KBM-7 (cell line): ENCODE measurements at places on chromosomes 5 and 9.

DNA sequence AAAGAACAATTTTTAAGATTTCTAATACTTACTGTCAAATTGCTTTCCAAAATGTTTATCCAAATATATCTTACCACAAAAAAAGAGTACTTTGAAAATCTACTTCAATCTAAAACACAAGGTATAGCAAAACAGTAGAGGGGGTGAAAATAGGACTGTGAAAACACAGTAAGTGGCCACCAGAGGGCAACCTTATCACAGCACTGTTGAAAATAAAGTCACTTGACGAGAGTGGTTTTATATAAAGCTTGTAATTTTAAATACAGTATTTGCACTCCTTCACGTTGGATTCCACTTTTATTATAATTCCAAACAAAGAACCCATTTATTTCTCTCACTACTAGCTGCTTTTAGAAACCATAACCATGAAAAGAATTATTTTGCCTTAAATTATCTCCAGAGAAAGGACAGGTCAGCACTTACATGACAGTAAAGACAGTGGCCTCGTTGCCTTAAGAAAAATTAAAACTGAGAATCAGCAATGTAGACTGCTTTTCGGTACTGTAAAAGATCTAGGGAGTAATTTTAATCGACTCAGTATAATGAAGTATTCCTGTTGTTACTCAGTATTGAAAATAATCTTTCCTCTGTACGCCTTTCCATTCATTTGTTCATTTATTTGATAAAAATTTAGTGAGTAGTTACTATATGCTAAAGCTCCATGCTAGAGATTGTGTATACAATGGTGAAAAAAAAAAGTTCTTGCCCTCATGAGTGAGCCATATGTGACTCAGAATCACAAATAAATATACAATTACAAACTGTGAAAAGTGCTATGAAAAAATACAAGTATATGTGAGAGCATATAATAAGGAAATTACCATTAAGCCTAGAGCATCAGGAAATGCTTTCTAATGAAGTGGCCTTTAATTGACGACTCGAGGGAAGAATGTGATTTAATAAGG is 40.0 kb upstream of the CDK5RAP2 start:
- DNase-seq = peak; percentile 85

DNA sequence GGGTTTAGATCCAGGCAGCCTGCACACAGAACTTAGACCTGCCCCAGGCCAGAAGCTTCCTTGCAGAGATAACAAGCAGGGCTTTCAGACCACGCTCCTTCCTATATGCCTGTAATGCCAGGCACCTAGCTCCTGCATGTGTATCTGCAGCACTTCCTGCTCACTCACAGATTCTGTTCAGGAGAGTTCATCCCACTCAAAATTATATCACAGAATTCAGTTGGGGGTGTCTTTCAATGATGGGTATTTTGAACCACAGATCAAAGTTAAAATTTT is 105.8 kb downstream of the SGCD start:
- no peak for DNase-seq

GRCh38 chr5:153598099-153598498 is 107.6 kb downstream of the GRIA1 start:
- no peak for DNase-seq

DNA sequence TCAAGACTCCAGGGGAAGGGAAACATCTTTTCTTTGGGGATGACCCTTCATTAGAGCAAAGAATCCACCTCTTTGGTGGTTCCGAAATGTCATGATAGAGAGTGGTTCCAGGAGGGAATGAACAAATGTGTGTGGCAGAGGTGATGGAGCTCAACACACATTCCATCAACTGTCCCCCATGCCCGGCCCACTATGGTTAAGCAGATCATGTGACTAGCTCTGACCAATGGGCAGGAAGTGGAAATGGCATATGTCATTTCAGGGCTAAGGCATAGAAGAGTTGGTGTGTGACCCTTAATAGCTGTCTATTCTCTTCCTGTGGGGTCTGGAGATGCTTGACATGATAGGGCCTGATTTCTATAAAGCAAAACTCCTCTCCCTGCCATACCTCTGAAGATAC is 194.6 kb downstream of the GAS1 start:
- DNase-seq = no peak

- no peak for DNase-seq
Measured at GRCh38 chr5:82129723-82130285, 148.3 kb downstream of the RPS23 start.

DNA sequence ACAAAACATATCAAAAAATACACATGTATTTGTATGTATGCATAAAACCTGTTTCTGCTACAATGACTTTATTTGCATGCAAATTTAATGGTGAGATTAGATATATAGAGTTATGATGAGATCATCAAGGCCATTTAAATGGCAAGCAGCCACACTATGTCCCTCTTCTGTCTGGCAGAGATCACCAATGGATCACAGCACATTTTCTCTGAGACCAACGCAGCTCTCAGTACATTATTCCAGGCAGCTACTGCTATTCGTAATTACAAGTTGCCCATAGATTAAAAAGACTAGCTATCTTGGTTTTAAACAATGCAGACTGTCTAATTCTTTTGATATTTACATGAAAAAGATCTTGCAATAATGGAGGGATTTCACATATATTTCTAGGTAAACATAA is 629.5 kb downstream of the PDE4D start:
- no peak for DNase-seq

DNA sequence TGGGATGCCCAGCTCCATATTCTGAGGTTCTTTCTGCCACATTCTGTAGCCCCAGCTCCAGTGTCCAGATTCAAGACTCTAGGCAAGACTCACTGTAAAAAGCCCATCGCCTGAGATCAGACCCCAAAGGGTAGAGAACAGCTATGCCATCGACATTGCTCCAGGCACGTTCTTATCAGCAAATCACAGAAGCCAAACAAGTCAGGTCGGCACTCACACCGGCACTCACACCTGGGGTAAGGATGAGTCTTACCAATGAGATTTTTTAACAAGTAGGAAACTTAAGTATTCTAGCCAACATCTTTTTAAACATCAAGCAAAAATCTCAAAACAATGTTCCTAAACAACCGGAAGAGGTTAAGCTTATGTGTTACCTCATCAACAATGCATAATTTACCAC is 2.4 kb downstream of the CDKN2AIPNL start:
- DNase-seq = no peak

GRCh38 chr5:95671826-95672225 is 11.0 kb downstream of the SPATA9 start:
- peak; percentile 39 for DNase-seq

DNA sequence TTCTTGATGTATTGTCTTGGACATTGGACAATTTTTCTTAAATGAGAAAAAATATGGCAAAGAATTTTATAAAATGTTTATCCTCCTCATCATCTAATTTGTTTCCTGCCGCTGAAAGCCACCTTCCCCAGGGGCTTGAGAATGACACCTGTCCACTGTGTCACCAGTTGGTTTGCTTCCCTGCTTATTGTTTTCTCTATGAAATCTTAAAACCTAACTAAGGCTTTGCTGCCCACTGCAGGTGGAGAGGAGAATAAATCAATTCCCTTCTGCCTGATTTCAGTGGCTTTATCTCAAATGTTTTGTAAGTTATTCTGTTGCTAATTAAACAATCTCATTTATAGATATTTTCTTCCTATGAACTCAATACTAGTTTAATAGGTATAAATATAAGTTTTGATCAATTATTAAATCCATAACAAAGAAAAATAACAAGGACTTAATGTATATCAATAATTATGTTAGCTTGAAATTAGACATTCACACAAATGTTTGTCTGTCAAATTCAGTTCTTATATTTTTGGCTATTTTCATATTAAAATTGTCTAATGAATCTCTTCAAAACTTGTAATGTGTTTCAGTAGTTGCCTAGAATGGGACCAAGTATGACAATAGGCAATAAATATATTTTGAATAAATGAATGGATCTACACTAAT is 822.5 kb downstream of the PTPRD start:
- peak; percentile 34 for DNase-seq

- no peak for DNase-seq
Measured at GRCh38 chr9:110129425-110129824, 78.5 kb downstream of the C9orf152 start.

- DNase-seq = no peak
Measured at GRCh38 chr5:9699681-9700080, 69.5 kb upstream of the TAS2R1 start.

DNA sequence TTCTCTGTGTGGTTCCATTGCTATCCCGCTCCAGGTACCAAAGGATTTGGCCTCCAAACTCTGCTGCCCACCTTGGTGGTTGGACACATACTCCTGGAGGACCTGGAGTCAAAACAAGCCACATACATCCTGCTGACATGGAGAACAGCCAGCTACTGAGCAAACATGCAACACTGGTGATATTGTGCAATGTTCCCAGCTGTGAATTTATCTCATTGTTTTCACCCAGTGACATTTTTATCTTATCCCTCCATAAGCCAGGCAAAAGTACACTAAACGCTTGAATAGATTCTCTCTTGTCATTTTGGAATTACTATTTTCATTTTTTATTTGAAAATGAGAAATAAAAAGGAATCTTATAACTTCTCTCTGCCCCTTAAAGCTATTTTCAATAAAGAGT is 11.1 kb upstream of the CTSL start:
- DNase-seq = peak; percentile 38

- DNase-seq = no peak
Measured at GRCh38 chr9:134505032-134505431, 136.6 kb upstream of the COL5A1 start.

DNA sequence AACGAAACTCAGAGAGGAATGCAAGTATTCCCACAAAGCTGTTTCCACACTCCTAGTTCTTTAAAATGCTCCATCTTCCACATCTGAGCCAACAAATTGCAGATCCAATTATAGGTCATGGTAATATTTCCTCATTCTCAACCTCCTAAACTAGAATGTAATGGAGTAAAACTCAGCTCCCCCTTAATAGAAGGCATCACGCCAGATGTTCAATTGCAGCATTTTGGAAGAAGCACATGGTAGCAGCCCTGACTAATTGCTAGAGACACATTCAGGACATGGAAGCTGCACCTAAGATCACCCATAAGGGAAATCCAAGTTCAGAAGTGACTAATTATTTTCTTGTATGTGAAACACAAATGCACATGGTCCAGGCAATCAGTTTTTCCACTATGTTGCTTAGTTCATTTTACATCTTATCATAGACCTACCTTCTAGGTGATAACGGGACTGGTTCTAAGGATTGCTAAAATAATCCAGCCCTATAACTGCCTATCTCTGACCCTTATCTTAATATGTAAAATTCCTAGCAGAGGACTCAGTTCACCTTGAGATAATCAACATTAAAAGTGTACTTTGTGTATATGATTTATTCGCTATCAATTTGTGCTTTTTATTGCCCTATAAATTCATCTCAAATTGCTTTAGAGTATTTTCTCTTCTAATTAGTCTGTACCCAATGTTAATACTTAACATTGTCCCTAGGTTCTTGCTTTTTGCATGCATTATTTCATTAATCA is 75.1 kb downstream of the GABRB2 start:
- no peak for DNase-seq

- DNase-seq = no peak
Measured at GRCh38 chr9:114494776-114495569, 10.3 kb downstream of the WHRN start.

GRCh38 chr9:127912882-127913281 is 4.0 kb downstream of the ST6GALNAC4 start:
- DNase-seq = no peak

GRCh38 chr9:19174127-19174912 is 47.0 kb upstream of the PLIN2 start:
- peak; percentile 69 for DNase-seq

DNA sequence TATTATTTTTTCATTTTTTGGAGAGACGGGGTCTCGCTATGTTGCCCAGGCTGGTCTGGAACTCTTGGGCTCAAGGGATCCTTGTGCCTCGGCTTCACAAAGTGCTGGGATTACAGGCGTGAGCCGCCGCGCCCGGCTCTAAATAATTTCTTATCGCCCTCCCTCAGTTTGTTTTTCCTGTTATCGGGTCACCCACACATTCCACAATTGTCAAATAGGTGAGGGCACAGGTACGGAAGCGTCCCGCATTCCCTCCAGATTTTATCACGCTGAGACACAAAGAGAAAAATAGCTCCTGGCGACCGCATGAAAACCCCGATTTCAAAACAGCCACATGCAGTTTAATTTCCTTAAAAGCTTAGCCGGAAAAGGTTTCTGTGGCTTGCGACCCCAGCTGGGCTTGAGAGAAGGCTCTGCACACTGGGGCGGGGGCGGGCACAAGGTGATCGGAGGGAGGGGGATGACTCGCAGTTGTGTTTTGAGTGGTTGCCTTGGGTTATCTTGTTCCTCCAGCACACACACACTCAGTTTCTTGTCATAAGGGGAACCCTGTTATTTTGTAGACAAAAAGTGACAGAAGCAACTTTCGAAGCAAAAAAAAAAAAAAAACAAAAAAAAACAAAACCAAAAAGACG is 717 bp upstream of the IQGAP2 start:
- no peak for DNase-seq

DNA sequence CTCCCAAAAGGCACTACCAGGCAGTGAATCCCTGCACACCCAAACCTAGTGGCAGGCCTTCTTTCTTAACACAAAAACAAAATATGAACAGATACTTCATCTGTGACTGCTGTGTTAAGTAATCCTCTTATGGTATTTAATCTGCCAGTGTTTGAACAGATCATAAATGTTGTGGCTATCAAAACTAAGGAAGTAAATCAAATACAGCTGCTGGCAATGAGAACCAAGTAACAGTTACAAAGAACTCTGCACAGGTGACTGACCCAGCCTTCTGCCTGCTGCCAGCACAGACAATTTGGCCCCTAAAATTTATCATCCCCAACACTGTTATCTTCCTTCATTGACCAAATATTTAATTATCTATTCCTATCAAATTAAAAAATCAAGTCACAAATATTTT is 78.0 kb downstream of the GNAQ start:
- no peak for DNase-seq

- DNase-seq = no peak
Measured at GRCh38 chr5:142246258-142246657, 78.6 kb downstream of the SPRY4 start.

DNA sequence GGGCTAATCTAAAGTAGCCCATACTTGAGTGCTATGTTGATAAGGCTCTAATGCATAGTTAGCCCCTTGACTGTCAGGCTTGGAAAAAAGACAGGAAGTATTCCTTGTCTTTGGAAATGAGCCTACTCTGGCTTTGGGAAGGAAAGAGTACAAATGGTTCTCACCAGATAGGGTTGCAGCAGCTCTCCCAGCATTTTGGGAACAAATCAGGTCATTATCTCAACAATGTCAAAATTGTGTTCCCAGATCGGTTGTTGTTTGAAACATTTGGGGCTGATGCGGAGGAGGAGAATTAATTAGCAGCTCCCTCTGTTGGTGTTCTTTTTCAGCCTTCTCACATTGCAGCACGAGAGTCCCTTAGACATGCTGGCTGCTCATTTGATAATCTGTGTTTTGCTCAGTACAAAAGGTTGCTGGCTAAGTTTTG is 294.7 kb upstream of the DMRT1 start:
- DNase-seq = peak; percentile 32

DNA sequence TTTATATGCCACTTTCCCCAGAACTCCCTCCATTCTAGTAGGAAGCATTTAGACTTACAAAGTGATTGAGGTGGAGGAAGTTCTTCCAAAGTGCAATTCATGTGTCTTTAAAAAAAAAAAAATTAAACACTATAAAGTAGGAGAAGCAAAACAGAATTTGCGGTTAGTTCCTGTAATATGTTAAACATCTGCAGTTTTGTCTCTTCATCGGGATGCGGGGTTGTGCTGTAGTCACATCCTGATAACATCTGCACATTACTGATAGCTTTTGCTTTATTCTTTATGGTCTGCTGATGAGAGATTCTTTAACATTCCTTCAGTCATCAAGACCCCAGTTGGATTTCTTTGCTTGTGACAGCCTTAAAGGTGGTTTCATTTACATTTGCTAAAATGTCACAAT is 694.3 kb downstream of the NR2F1-AS1 start:
- no peak for DNase-seq

GRCh38 chr5:6744841-6745705 is 31.8 kb downstream of the TENT4A start:
- no peak for DNase-seq
